ENCODE measurements at places on chromosomes 2 and 18.

DNA sequence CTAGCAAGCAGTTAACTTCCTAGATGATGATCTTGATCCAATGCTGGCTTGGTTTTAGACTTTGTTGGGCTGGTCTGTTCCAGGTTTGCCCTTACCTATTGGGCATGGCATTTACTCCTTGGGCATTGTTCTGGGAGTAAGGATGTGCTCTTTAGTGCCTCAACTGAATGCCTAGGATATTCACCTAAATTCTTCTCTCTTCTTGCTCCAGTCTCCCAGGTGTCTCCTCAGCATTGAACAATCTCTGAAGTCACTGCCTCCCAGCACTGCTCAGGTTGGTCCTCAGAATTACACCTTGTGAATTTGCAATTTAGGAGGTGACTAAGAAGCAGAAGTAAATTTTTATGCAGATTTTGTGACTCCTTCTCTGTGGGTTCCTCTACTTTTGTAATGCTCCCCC, 307.7 kb upstream of the COL3A1 start:
- DNase-seq: no peak

GRCh38 chr2:240369801-240370585, 65.5 kb upstream of the GPC1 start:
- DNase-seq: no peak

DNA sequence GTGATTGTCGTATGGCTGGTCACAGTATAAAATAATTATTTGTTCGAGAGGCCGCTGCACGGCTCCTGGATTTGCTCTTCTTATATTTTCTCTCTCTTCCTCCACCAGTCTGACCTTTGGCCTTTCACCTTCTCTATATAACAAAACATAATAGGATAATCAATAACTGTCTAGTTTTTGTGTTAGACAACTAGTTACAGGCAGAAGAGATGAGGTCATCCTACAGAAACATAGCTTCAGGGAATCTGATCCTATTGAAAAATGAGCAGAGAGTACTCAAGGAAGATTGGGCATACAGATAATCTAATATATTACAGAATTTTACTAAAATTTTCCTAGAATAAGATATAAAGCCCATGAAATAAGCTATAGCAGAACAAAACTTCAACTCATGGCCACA, 731.3 kb upstream of the SLC39A10 start:
- DNase-seq: no peak

- DNase-seq: no peak
These were observed 204.6 kb downstream of the SH3RF3 start for GRCh38 chr2:109333414-109334210.

DNA sequence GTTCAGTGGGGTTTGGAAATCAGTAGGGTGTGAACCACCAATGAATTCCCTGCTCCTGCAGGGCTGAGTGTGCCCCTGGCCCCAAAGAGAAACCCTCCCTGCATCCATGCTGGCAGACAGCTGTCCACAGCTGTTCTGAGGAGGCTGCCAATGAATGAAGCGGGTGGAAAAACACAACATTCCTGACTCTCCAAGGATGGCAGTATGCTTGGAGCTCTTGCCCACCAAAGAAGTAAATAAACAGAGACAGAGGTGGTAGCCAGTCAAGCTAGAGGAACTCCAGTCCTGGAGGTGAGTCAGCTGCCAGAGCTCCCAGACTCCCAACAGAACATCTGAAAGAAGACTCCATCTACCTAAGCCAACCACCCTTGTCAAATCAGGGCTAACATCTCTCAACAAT, 6.2 kb downstream of the ZBTB7C start:
- no peak for DNase-seq

- DNase-seq: no peak
These were observed 74.8 kb upstream of the COL5A2 start for GRCh38 chr2:189254268-189254883.

- no peak for DNase-seq
These were observed 37.0 kb upstream of the LYPD6B start for GRCh38 chr2:149001496-149001895.

GRCh38 chr18:56541340-56541739, 97.1 kb downstream of the TXNL1 start:
- DNase-seq: no peak

GRCh38 chr2:209314653-209315052, 109.2 kb upstream of the MAP2 start:
- DNase-seq: no peak

- DNase-seq: no peak
These were observed 4.4 kb upstream of the BAZ2B start for GRCh38 chr2:159620796-159621195.

GRCh38 chr18:60259052-60259681, 113.4 kb downstream of the MC4R start:
- DNase-seq: no peak

DNA sequence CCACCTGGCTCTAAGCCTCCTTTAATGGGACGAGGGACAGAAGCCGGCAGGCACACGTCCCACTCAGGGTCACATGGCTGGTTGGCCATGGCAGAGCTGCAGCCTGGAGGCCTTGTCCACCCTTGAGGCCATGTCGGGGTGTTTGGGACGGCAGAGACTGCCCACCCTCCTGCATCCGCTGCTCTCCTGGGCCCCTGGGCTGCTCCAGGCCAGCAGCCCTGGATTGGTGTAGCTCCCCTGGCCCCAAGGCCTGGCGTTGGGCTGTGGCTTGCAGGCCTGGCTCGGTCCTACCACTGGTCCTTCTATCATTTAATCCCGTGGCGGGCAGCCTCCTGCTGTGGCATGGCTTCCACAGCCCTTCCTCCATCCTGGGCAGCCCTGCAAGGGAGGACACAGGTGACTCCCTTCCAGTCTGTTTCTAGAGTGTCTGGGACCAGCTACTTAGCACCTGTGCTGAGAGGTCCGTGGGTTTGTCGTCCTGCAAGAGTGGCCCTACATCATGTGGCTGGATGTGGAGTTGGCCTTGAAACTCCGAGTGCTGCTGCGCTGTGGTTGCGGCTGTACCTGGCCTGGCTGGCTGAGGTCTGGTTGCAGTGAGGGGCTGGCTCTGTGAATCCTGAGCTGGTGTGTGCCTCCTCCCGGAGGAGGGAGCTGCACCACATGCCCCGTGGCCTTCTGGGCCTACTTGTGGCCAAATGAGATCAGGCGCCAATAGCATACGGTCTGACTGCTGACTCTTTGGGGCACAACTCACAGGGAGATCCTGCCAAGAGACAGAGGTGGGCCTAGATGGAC, 67.3 kb downstream of the SH3RF3 start:
- no peak for DNase-seq

DNA sequence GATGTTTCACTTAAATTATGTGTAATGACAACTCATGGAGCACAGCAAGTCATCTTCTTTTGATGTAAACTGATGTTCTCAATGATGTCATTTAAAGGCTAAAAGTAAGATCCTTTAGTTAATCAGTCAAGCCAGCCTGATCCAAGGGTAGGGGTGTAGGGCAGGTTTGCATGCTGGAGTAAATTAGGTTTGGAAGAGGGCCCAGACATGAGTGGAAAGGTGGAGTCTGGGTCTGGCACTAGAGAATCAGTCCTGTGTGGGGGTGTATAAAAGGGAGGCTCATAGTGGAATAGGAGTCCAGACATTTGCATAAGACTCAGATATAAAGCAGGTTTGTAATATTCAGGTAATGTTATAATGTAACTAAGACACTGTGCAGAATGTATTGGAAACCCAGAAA, 88.8 kb upstream of the NYAP2 start:
- no peak for DNase-seq

GRCh38 chr2:160928854-160929301, 231.3 kb upstream of the TANK start:
- no peak for DNase-seq

DNA sequence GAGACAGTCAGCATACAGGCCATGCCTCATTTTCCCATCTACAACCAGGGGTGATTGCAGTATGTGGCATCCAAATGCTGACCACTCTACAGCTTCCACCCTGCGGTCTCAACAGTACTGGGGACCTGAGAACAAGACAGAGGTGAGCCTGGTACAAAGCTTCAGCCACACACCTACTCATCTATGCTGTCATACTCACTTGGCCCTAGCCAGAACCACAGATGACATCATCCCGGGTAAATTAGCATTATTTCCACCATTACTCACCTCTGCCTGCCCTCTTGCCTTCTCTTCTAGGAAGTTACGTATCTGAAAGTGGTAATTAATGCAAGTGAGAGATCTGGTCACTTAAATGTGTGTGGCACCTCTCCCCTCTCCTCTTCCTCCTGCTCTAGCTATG, 208.2 kb upstream of the ARL4C start:
- DNase-seq: no peak

DNA sequence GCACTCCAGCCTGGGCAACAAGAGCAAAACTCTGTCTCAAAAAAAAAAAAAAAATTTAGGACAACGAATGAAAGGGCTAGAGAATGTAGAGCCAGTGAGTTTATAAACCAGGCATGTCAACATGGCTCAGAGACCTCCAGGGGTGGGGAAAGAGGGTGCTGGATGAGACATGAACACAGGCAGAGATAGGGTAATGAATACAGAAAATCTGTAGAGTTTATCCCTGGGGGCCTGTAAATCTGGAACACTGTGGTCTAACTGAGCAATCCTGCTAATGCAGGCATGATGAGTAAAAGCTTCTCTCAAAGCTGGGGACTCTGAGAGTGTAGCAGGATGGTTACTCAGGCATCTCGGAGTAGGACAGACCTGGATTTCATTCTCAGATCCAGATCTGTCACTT, 59.2 kb upstream of the IGFBP2 start:
- DNase-seq: no peak

GRCh38 chr2:95004711-95005110, 20.8 kb upstream of the MAL start:
- no peak for DNase-seq

GRCh38 chr2:180322781-180323180, 315.7 kb upstream of the CWC22 start:
- DNase-seq: no peak

GRCh38 chr2:168186452-168186851, 60.9 kb downstream of the STK39 start:
- DNase-seq: no peak

DNA sequence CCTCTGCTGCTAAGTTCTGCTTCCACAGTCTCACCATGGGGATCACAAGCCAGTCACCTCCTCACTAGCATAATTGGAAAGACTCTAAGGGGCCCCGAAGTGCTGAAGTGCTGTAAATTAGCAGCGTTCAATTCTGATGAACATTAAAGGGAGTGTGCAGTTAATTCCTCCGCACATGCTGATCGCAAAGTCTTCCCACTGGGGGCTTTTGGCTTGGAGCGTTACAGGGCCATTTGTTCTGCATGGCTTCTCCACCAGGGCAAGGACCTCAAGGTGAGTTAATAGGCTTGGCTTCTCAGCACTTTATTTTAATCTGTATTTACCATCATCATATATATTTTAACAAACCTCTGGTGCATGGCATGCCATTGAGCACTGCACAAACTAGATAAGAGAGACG, 216.3 kb upstream of the PARD3B start:
- no peak for DNase-seq

GRCh38 chr2:29469961-29470360, 354.7 kb downstream of the CLIP4 start:
- DNase-seq: no peak

- DNase-seq: no peak
These were observed 19.0 kb downstream of the CRACDL start for GRCh38 chr2:98917031-98917471.

DNA sequence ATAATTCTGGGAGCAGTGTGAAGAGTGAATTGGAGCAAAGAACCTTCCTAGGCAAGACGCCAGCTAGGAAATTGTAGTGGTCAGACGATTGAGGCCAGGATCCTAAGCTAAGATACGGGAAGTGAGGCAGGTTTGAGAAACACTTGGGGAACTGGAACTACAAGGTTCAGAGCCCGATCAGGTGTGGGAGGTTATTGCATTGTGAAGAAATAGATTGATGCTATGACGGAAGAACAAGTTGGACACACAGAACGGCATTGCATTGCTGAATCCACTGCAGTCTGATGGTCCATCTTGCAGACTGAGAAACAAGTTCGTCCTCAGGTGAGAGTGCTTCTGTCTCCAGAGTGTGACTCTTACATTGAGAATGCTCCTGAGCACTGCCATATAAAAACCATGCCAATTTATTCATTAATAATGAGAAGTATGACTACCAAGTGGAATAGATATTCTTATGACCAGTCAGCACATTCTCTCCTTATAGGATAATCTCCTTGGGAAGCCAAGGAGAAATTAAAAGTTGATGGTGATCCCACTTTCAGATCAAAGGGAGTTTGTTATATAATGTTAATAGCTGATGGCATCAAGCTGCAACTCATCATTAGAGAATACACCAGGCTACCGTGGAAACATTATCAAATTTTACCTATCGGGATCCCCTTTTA, 30.9 kb downstream of the ANTXR1 start:
- no peak for DNase-seq

DNA sequence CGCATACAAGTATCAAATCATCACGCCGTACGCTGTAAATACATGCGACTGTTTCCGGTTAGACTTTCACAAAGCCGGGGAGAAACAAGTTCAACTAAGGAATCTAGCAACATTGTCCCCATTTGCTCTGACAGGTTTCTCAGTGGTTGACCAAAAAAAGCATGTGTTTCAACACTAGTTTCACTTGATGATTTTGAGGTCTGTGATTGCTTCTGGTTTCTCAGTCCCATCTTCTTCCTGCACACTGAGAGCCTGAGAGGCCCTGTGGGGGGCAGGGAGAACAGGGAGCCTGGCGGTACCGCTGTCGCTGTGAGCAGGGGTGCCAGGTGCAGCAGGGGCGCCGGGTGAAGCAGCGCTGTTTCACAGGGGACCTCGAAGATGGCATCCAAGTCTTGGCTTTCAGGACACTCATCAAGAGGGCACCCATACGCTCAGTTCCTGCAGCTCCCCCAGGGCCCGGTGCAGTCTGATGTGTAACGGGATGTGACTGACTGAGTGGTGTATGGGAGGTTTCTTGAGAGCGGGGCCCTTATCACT, 270.9 kb downstream of the TWIST2 start:
- no peak for DNase-seq

DNA sequence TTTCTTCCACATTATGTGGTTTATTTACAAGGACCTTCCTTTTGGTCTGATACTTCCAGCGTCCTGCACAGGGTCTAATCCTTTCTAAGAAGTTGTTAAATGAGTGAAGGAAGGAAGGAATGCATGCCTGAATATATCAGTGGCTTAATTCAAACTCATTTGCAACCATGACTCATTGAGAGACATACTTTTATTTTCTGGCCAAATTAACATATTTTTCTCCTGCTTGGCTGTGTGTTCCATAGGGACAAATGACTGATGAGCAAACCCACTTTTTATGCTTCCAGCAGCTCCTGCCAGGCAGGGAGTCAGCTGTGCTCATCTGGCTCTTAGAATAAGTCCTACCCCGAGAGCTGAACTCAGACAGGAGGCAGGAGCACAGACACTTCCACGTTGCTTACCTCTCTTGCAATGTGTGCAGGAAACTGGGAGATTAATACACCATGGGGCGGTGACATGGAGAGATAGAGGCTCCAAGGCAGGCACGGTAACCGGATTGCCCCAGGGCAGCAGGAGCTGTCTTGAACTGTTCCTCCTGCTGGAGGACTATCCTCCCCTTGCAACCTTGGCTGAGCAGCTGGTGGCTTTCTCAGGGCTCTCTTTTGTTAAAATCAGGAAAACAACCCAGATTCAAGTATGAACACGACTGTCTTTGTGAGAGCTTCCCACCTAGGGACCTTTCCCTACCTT, 667.5 kb upstream of the HS6ST1 start:
- DNase-seq: no peak

DNA sequence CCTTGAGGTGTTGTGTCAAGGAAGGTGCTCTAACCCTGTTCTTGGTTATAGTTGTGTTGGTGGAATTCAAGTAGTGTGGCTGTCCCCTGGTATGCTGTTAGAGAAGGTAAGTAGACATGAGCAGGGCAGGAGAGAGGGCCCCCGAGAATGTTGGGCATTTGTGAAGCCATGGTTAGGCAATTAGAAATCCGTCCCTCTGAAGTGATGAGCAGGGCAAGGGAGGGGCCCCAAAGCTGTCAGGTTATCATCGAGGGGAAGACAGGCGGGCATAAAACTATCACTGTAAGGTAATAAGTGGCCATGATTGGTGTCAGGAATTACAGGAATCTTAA, 5.2 kb downstream of the XRCC5 start:
- no peak for DNase-seq
